ENCODE measurements at places on chromosomes 4 and X.

GRCh38 chr4:87243426-87244053 is 23.1 kb upstream of the KLHL8 start:
- no peak for DNase-seq

DNA sequence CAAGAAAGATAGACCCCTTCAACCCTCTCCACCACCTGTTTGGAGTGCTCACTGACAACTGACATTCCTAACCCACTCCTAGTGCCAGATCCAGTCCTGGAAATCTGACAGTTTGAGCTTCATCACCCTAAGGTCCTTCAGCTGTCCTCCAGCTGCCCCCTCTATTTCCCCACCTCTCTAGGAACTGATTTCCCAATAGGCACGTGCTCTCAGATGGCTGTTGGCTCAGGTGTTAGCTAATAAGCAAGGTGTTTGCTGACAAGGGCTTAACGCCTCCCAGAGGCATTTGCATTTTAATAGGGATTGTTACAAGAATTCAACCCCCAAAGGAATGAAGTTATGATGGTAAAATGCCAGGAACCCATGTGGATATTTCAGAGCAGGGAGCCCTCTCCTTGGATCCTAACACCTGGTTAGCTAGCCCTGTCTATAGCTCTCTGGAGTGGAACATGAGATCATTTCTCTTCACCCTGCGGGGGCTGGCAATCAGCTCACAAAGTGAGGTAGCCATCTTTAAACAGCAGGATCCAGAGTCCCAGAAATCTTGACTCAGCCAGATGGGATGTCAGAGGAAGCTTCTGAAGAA is 348.5 kb upstream of the SFRP2 start:
- DNase-seq: no peak

DNA sequence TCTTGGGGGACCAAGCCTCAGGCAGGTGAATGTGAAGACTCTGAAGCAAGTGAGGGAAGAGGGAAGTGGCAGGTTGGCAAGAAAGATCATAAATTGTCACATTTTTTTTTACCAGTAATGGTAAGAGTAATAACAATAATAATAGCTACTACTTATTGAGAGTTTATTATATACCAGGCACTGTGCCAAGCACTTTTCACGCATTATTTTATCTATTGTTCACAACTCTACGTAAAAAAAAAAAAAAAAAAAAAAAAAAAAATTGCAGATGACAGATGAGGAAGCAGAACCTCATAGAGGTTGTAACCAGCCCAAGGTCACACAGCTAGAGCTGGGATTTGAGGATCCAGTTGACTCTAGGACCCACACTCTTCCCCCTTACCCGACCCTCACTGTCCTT is 40.9 kb downstream of the TSC22D3 start:
- DNase-seq: no peak

- DNase-seq: no peak
Observed at GRCh38 chr4:139647184-139647583, 18.4 kb upstream of the MGST2 start.

DNA sequence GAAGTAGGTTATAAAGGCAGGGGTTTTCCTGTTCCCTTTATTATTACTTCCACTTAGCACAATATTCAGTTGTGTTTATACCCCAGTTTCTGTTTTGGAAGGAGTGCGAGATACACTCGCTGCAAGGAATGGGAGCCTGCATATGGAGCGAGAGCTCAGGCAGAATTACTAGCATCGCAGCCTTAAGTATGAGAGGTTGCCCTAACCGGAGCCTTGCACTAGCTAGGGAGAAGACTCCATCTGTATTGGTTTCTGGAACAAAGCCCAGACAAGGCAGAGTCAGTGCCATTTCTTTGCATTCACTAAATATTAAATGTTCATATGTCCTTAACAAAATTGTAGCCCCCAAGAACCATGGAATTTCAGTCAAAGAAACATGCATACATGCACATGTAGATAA is 6.2 kb upstream of the DCTD start:
- DNase-seq: no peak

DNA sequence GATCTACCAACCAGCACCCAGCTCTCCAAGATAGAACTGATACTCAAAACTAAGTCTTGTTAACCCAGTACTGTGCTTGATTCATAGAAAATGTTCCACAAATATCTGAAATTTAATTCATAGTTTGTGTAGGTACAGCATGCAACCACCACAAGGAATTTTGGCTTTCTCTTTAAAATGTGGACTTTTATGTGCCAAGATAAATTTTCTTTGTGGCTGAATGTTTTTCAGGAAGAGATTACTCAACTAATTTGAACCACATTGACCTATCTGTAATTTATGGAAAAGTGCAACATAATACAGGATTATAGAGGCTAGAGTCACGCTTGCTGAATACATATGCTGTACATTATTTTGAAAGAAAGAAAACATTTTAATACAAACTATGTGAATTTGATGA is 730.8 kb downstream of the IL1RAPL1 start:
- no peak for DNase-seq

GRCh38 chr4:182847576-182848450 is 69.4 kb downstream of the DCTD start:
- no peak for DNase-seq

DNA sequence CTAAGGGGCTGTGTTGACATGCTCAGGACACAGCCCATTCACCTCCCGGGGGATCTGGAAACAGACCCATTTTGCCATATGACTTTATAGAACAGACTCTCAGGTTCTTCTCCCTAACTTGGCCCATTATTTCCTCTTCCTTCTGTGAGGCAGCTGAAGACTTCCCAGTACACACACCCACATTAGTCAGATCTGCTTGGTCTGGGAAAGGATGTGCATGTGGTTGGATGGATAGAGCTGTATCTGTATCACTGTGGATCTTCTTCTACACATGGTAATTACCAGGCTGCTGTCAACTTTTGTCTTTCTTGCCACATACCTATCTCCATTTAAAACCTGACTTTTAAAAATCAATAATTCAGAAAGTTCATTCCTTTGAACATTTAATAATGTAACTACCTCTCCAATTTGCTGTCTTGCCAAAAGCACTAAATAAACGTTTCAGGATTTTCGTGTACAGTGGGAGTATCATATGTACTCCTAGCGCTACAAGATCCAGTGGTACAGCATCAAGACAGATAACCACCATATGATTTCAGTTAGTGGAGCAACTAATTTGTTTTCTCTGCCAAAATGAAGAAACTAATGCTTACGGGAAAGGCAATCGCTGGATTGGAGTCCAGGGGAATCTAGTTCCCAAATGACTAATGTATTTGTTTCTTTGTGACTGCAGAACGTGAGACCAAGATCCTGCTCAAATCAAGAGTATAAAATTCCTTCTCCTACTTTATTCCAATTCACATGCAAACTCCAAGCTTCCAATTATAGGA is 134.1 kb upstream of the MAP3K15 start:
- DNase-seq: no peak

DNA sequence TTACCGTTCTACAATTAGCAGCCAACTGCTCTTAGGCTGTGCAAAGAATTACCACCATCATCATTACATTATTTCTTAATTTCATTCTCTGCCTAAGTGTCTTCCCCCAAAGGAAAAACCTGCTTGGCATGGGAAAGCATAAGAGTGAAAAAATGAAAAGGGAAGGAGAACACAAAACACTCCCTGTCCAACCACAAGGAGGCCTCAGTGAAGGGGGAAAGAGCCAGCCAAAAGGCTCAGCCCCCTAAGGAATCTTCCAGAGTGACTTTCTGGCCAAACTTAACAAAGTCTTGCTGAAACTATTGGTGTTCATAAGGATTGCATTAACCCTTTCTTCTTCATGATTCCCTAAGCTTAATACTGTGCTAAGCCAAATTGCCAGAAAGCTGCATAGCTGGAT is 287.4 kb downstream of the SMARCA1 start:
- no peak for DNase-seq

GRCh38 chr4:75699299-75699698 is 25.1 kb upstream of the USO1 start:
- DNase-seq: no peak

DNA sequence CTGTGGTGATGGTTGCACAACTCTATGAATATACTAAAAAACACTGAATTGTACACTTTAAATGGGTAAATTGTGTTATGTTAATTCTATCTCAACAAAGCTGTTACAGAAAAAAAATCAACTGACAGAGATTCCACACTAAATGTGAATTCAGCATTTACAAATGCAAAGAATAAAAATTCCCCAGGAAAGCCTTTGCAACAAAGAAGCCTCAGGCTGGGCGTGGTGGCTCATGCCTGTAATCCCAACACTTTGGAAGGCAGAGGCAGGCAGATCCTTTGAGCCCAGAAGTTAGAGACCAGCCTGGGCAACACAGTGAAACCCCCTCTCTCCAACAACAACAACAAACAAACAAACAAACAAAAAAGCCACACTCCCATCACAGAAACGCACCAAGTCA is 8.9 kb downstream of the BCLAF3 start:
- DNase-seq: no peak

- no peak for DNase-seq
Observed at GRCh38 chrX:77693594-77693993, 92.4 kb downstream of the ATRX start.

- DNase-seq: no peak
Observed at GRCh38 chr4:1216869-1217294, 32.0 kb downstream of the CTBP1 start.

DNA sequence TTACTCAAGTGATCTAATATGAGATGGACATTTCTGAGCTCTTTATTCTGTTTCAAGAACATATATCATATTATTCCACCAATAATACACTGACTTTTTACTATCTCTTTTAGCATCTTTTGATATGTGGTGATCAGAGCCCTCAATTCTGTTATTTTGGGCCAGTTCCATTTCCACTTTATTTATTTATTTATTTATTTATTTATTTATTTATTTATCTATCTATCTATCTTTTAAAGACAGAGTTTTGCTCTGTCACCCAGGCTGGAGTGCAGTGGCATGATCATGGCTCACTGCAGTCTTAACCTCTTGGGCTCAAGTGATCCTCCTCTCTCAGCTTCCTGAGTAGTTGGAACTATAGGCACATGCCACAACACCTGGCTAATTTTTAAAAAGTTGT is 57.4 kb upstream of the GRID2 start:
- no peak for DNase-seq

DNA sequence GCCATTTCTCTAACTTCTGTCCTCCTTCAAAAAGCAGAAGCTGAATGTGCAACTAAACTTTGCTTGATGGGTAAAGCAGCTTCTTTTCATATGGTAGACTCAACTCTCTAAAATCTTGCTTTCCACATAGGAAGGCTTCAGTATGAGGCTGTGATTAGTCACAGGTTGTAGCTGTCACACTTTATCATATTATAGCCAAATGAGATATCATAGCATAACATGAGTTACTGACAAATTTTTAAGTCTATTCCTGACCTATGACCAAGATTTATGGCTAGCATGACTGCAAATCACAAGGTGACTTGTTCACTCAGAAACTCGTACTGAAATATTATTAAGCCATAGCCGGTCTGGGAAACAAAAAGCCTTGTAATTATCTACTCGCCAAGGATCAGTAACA is 998.6 kb downstream of the RPA4 start:
- no peak for DNase-seq

GRCh38 chr4:2246384-2247127 is 4.6 kb upstream of the HAUS3 start:
- no peak for DNase-seq

DNA sequence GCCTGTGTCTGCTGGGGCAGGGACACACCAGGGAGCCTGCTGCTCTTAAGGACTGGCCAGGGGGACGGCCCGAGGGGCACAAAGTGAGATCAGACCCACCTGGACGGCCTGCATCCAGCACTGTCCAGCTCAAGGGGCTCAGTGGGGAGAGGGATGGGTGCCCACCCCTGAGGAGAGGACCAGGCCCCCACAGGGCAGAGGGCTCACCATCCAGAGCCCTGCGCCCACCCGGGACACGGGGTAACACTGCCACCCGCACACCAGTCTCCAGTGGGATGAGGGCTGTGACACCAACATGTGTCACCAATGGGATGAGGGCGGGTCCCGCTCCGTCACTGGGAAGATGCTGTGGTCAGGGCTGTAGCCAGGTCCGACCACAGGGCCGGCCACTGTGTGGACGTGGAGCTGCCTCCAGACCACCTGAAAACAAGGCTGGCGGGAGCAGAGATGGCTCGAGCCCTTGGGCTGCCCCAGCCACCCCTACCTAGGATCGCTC is 13.2 kb downstream of the DGKQ start:
- no peak for DNase-seq

GRCh38 chr4:24559889-24560288 is 24.5 kb downstream of the DHX15 start:
- no peak for DNase-seq

DNA sequence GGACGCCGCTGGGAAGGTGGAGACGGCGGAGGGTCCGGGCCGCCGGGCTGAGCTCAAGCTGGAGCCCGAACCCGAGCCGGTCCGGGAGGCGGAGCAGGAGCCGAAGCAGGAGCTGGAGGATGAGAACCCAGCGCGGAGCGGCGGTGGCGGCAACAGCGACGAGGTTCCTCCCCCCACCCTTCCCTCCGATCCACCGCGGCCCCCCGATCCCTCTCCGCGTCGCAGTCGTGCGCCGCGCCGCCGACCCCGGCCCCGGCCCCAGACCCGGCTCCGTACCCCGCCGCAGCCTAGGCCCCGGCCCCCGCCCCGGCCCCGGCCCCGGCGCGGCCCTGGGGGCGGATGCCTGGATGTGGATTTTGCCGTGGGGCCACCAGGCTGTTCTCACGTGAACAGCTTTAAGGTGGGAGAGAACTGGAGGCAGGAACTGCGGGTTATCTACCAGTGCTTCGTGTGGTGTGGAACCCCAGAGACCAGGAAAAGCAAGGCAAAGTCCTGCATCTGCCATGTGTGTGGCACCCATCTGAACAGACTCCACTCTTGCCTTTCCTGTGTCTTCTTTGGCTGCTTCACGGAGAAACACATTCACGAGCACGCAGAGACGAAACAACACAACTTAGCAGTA is 483 bp downstream of the USP27X start:
- DNase-seq: no peak

- DNase-seq: no peak
Observed at GRCh38 chr4:139684351-139684750, 18.7 kb downstream of the MGST2 start.

GRCh38 chrX:24396236-24396930 is 35.9 kb downstream of the SUPT20HL1 start:
- no peak for DNase-seq

- DNase-seq: no peak
Observed at GRCh38 chrX:10223276-10223675, 66.5 kb downstream of the CLCN4 start.

DNA sequence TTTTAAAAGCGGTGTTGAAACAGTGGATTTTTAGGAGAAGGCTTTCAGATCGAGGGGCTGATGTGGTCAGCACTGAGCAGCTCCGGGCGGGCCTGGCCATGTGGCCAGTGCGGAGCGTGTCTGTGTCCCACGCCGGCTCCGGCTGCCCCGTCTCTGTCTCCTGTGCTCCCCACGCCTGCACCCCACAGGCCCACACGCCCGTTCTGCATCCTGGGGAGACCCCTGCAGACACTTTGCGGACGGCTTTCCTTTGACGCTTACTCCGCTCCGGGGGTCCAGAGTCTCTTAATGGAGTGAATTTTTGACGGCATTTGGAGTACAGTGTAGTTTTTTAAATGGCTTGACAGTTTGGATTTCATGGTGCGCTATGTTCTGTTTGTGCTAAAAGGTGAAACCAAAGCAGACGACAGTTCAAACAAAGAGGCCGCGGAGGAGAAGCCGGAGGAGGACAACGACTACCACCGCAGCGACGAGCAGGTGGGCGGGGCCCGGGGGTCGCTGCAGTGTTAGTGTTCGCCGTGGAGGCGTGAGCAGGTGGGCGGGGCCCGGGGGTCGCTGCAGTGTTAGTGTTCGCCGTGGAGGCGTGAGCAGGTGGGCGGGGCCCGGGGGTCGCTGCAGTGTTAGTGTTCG is 38.7 kb downstream of the PCGF3 start:
- DNase-seq: peak; percentile 35

- DNase-seq: no peak
Observed at GRCh38 chr4:139763205-139763604, 97.6 kb downstream of the MGST2 start.
